ENCODE measurements at places on chromosomes 12 and 14.

DNA sequence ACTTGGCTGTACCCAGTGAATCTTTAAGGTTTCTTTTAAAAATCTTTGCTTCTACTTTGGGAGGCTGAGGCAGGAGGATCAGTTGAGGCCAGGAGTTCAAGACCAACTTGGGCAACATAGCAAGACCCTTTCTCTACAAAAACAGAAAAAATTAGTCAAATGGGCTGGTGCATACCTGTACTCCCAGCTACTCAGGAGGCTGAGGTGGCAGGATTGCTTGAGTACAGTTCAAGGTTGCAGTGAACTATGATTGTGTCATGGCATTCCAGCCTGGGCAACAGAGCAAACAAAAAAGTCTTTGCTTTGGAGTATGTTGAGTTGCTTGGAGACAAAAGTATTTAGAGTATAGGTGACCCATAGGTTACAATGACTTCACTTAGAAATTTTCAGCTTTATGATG lies 6.2 kb upstream of the DDX55 start:
- DNase-seq, result no peak

DNA sequence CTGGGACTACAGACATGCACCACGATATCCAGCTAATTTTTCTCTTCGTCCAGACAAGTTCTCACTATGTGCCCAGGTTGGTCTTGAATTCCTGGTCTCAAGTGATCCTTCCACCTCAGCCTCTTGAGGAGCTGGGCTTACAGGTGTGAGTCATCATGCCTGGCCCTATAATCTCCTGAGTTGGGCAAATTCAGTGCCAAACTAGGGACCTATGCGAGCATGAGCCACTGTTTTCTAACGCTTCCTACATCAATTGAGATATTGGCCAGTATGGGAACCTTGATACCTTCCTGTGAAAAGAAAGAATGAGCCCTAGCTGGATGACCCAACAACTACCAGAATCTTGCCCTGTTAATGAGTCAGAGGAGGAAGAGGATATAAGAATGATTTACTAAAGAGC lies 585.2 kb downstream of the C12orf50 start:
- DNase-seq, result no peak

DNA sequence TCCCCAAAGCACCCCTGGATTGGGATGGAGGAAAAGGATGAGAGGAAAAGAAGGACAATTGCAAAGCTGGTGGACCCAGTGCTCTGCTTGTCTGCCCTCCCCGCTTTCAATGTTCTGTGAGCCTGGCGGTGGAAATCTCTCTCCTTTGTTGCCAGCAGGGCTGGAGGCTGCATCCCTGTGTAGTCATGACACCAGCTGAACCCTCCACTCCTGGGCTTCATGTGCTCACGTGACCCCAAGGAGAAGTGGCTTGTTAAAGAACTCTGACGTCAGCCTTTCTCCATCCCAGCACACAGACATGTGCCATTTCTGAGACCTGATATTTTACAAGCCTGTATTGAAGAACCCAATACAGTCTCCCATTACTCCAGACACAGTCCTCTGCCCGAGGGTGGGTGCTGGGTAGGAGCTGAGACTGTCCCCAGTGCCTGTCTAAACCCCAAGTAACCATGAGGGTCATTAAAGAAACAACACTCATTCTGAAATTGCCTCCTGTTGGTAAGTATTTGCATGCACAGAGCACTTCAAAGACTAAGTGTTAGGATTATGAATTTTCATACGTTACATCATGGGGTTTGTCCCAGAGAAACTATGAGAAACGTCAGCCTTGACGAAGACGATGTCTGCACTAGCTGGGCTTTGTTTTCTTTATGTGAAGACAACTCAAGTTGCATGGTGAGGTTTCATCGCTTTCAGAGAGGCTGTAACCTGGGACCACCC lies 21.7 kb downstream of the GALNT16 start:
- DNase-seq, result peak; percentile 25

- peak; percentile 75 for DNase-seq
Measured at GRCh38 chr14:20662968-20663732, 21.2 kb upstream of the RNASE4 start.

GRCh38 chr14:68577802-68578541 lies 214.9 kb downstream of the ZFP36L1 start:
- peak; percentile 89 for DNase-seq

- peak; percentile 90 for DNase-seq
Measured at GRCh38 chr12:45986641-45987339, 3.6 kb downstream of the SCAF11 start.

- DNase-seq, result no peak
Measured at GRCh38 chr14:56292970-56293369, 174.8 kb downstream of the PELI2 start.

- DNase-seq, result peak; percentile 96
Measured at GRCh38 chr12:112381883-112382796, at the start of gene HECTD4. HECTD4 (minus strand) TSS chr12:112382431; CDS start chr12:112382128, 303 bp downstream.

DNA sequence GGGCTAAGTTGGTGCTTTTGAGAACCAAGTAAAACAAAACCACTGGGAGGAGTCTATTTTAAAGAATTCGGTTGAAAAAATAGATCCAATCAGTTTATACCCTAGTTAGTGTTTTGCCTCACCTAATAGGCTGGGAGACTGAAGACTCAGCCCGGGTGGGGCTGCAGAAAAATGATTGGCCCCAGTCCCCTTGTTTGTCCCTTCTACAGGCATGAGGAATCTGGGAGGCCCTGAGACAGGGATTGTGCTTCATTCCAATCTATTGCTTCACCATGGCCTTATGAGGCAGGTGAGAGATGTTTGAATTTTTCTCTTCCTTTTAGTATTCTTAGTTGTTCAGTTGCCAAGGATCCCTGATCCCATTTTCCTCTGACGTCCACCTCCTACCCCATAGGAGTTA lies 1.8 kb upstream of the RAB5B start:
- no peak for DNase-seq

DNA sequence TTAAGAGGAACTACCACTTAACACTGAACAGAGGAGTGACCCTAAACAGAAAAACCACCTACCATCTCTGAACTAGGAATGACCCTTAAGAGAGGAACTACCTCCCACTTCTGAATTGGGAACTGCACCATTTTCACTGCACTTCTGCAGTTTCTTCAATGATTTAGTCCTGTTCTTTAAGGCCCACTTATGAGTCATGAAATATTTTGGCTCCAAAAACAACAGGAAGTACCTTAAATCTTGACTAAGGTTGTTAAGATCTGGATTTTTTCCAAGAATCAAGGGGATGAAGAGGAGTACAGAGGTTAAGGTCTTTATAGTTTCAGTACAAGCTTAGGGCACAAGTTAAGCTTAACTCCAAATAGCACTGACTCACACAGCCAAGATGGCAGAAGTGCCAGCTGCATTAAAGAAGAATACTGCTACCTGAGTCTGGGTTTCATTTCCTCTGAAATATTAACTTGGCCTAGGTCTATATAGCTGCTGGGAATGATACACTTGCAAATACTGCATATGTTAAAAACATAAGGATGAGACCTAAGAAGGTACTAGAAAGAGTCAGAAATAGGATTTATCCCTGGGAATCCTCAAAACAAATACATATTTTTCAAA lies 4.2 kb downstream of the NPC2 start:
- DNase-seq, result peak; percentile 83

- DNase-seq, result peak; percentile 50
Measured at GRCh38 chr12:94689002-94689645, 38.8 kb upstream of the TMCC3 start.

- DNase-seq, result no peak
Measured at GRCh38 chr14:104586832-104587620, 7.5 kb downstream of the C14orf180 start.

GRCh38 chr14:25381498-25381897 lies 331.6 kb upstream of the STXBP6 start:
- DNase-seq, result no peak

DNA sequence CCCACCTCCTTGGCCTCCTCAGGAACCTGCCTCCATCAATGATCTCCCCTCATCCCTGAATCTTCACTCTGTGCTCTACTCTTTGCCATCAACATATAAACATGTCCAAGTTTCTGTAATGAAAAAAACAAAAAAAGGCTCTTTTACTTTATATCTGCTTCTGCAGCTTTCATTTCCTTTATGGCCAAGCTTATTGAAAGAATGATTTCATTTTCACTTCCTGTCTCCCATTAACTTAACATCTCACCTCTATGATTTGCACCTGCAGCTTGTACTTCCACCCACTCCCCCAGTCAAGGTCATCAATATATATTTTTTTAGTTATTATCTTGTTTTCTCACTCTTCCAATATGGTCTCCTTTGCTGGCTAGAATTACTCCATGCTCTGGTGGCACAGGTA lies 15.6 kb upstream of the RNU6-7 start:
- no peak for DNase-seq

DNA sequence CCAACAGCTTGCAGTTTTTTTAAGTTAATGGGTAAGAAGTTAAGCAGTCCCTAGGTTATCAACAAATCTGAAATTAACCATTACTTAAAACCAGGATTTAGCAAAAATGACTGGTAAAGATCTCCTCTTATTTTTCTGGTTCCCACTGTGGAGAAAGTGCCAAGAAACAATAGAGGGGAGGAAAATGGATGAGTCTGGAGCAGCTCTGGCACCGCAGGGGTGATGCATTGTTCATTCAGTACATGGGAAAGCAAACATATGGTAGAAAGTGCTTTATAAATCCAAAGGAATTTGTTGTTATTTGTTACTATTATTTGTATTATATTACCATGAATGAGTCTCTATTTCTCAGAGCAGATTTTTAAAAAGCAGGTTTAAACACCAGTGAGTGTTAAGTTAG lies 92.2 kb downstream of the DYRK2 start:
- no peak for DNase-seq

DNA sequence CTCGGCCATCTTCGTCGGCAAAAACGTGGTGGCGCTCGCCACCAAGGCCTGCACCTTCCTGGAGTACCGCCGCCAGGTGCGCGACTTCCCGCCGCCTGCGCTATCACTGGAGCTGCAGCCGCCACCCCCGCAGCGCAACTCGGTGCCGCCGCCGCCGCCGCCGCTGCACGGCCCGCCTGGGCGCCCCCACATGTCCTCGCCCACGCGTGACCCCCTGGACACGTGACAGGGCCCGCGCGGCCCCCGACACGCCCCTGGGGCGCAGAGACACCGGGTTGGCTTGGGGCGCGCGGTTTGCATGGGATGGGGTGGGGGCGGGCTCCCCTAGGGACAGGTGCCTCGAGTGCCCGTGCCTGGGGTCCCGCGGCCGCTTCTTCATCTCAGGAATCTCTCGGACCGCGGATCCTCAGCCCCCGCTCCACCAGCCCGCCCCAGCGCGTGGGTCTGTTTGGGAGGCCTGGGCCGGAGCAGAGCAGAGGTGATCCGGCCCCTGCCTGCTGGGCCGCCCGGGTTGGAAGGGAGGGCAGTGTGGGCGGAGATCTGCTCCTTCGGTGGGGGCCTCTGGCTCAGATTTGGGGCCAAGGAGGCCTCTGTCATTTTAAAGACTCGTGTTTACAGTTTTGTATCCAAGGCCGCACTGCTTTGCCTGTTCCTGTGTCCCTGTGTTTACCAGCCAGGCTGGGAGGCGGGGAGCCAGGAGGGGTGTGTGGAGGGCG lies 3.3 kb downstream of the TMEM121 start:
- DNase-seq, result no peak

DNA sequence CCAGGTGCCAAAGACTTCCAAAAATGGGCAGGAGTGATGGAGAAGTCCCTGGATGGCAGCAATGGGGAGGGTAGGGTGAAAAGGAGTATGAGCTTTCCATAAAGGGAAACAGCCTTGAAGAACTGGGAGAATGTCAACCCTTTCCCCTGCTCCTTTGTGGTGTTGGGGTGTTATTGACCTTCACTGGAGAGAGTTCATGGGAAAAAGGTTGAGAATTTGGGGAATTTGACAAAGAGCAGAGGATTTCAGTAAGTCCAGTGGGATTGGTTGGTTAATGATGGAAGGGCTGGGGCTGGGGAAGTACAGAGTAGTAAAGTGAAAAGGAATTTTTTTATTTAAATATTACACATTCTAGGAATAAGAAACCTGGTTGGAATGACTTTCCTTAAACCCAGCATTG lies 116.6 kb downstream of the ERC1 start:
- DNase-seq, result no peak

GRCh38 chr12:13404111-13404628 lies 207.6 kb downstream of the EMP1 start:
- no peak for DNase-seq

DNA sequence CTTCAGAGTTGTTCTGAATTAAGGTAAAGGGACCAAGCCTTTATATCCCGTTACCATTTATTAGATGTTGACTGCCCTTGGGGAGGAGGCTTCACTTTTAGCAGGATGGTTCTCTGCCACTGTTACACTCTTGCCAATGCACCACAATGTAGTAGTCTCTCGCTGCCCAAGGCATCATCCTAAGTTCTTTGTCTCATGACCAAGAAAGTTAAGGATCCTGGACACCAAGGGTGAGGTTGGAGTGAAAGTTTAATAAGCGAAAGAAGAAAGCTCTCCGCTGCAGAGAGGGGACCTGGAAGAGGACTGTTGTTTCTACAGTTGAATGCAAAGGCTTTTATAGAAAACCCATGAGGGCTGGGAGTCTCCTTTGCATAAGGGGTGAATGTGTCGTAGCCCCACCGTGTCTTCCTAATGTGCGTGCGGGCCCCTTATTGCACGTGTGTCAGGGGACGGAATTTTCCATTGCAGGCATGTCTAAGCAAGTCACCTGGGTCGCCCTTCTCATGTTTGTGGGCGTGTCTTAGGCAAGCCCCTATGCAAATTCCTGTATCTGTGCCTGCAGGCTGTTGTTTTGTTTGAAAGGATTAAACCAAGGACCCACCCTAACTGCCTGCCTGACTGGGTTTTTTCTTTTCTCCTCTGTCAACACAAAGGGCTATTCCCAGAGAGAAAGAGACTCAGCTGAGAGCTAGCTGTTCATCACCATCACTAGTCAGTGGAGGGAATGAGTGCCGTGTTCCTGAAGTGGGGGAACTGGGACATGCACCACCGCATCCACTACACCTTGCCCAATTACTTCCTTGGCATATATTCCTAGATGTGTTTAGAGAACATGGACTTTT lies 17.6 kb upstream of the RNASE1 start:
- DNase-seq, result no peak

GRCh38 chr14:34997762-34998161 lies 15.0 kb downstream of the SRP54 start:
- DNase-seq, result no peak

GRCh38 chr14:99026471-99026870 lies 245.5 kb downstream of the BCL11B start:
- no peak for DNase-seq

DNA sequence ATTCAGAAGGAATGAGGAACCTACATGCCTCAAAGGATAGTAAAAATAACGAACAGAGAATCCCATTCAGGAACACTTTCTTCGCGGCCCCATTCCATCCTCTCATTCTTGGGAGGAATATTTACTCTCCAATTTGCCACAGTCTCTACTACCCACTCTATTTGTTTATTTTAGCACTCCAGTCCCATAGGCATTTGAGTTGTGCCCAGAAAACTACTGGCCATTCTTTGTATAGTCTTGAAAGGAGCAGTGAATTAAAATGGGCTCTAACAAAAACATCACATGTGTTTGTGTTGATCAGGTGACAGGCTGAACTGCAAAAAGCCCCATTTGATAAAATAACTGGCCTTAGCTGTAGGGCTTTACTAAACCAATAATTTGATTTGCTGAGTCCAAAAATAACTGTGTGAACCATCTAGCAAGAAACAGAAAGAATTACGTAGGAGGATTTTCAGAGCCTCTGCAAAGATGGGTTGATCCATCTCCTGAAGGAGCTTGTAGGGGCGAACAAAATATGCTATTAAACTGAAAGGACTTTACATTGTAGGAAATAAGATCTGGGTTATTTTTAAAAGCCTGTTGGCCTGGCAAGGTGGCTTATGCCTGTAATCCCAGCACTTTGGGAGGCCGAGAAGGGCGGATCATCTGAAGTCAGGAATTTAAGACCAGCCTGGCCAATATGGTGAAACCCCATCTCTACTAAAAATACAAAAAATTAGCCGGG lies 142.3 kb upstream of the CPNE8 start:
- no peak for DNase-seq

GRCh38 chr14:52073251-52073650 lies 4.4 kb upstream of the NID2 start:
- no peak for DNase-seq

All from suppressor macrophage (primary cell).